ENCODE measurements at places on chromosomes 5 and 9.

DNA sequence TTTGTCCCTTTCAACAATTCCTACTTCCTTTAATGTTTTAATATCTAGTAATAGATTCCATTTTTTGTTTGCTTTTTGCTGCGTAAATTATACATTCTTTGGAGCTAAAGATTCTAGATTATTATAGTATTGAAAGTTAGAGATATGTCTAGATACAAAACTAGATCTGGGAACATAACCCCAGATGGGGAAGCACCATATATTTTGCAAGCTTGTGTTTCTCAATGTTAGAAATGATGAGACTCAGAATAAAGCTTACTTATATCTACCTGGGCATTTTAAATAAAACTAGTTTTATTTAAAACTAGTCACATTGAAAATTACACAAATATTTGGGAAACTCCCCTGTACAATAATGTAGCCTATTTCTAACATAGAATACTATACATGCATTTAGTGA lies 32.2 kb downstream of the TRIO start:
- no peak for DNase-seq

GRCh38 chr9:8895861-8896224 lies 1096.3 kb upstream of the DMAC1 start:
- DNase-seq = no peak

DNA sequence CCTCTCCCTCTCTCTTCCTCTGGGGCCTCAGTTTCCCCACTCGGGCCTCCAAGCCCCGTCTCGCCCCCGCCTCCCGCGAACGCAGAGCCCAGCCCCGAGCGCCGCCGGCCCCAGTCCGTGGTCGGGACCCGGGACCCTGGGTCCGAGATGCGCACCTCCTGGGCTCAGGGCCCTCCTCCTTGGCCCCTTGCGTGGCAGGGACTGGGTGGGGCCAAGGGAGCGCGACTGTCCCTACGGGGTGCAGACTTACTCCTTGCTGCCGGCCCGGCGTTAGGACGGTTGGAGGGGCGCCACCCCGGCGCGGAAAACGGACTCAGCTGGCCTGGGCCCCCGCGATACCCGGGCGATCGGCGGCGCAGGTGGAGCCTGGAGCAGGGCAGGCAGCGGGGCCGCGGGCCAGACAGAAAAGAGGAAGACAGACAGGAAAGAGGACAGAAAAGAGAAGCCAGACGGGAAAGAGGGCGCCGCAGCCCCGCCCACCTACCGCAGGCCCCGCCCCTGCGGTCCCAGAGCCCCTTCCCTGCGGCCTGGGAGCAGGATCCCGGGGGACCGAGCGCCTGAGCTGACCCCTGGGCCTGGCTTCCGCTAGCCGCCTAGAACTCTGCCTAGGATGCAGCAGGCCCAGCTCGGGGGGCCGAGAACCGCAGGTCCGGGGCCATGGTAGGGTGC lies at the start of gene GBGT1:
Gene GBGT1, minus strand, starts transcription at position 411 of the 669 bp plus-strand sequence. CDS start 1,502 bp downstream, outside the sequence.
- DNase-seq = no peak

DNA sequence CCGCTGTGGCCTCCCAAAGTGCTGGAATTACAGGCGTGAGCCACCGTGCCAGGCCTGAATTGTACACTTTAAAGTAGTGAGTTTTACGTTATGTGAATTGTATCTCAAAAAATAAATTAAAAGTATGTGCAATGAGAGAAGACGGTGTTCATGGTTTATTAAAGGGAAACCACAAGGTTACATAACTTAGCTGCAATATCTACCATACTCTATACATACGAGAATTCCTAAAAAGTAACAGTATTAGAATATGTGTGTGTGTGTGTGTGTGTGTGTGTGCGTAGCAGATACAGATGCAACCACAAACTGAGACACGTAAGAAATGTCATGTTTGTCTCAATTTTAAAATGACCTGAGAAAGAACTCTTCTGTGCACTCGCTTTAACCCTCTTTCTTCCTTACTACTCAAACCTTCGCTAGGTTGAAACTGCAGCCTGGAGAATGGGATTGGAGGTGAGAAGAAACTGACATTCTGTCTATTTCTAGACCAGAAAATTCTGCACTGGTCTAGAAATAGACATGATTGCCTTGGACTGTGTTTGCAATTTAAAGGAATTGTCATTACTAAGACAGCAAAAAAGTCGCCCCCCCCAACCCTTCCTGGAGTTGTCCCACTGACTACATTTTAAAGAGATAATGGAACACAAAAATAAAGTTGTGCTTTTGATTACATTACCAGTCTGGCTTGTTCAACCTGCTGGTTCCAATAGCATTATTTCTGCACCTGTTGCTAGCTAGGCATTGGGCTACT lies 167.0 kb downstream of the RGS3 start:
- no peak for DNase-seq

All from HS-27A (cell line).